ENCODE measurements at places on chromosomes 4 and X.

- DNase-seq: no peak
Observed at GRCh38 chr4:12446256-12446655, 1017.6 kb upstream of the HS3ST1 start.

- no peak for DNase-seq
Observed at GRCh38 chrX:153696100-153696499, 8.4 kb downstream of the SLC6A8 start.

DNA sequence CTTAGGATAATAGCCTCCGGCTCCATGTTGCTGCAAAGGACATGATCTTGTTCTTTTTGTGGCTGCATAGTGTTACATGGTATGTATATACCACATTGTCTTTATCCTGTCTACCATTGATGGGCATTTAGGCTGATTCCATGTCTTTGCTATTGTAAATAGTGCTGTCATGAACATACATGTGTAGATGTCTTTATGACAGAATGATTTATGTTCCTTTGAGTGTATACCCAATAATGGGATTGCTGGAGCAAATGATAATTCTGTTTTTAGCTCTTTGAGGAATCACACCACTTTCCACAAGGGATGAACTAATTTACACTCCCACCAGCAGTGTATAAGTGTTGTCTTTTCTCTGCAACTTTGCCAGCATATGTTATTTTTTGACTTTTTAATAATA lies 4.6 kb downstream of the RAB33B start:
- DNase-seq: no peak

DNA sequence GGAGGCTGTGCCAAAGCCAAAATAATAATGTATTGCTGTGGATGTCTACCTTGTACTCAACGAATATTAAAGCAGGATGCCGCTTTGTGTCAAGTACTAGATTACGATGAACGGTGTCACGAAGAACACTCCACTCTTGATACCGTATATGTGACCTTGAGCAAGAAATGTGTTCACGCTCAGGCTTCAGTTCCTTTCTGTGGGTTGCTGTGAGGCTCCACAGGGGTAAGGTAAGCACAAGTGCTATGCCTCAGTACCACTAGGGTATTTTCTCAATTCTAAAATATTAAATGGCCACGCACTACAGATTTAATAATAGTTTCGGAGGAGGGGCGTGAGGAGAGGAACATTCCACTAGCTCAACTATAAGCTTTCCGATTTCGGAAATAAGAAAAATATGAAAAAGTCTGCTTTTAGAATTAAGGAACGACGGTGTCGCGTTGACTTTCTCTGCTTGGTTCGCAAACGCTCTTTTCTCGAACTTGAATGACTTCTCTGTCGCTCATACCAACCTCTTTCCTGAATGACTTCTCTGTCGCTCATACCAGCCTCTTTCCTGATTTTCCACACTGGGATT lies 607 bp upstream of the SCOC start:
- no peak for DNase-seq

- DNase-seq: no peak
Observed at GRCh38 chr4:131081069-131081468, 1985.1 kb downstream of the C4orf33 start.

GRCh38 chrX:2387614-2388239 lies 113.0 kb downstream of the DHRSX start:
- no peak for DNase-seq

GRCh38 chr4:2742823-2743517 lies 13.2 kb downstream of the TNIP2 start:
- DNase-seq: no peak

GRCh38 chrX:46173159-46173558 lies 372.1 kb downstream of the ZNF674 start:
- no peak for DNase-seq

DNA sequence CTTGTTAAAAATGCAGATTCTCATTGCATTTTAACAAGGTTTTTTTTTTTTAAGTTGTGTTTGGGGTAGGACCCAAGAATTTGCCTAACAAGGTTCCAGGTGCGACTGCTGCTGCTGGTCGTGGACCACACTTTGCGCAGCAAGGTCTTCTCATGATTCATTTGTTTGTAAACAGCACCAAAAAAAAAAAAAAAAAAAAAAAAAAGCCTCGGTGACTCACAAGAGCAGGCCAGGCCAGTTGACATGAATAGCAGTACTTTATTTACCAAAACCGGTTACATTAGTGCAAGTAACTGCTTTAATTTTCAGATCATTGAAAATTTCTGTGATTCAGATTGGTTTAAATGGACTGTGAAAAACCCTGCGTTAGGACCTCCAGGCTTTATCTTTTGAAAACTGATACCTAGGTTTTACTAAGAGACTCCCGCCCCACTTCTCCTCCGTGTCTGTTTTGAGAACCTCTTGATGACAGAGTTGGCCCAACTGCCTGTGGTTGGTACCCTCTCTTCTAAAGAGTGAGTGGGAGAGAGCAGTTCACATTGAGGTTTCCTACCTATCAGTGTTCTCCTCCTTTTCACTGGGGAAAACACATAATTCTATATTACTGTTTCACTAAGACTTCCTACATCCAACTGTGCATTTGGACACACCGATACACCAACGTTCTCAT lies 86.2 kb downstream of the PHEX start:
- no peak for DNase-seq

DNA sequence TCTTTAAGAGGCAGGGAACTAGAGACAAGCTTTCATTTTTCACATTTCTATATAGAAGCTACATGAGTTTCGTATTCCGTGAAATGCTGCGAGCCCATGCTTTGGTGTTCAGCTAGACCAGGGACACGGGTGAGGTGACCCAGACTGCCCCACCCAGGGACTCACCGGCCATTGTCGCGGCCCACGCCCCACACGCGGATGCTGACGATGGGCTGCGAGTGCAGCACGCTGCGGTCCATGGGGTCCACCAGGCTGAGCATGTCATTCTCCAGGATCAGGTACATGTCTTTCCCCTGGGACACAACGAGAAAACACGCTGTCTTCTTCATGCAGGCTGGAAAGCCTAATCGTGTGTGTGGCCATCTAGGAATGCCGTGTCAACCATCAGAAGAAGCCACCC lies 140.4 kb downstream of the NSUN7 start:
- DNase-seq: no peak

DNA sequence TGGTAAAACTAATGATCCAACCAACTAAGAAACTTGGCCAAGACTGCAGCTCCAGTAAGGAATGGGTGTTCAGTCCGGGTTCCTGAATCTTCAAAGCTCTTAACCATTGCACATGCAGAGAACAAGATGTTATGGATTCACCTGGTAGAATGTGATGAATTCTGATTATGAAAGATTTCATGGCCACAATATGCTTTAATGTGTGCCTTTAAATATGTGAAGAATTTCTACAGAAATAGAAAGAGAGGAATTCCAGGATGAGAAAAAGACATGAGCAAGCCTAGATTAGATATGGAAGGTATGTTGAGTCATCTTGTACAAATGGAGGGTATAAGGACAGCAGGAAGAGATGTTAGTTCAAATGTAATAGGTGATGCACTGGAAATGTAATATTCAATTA lies 472.2 kb upstream of the TENM3 start:
- no peak for DNase-seq

DNA sequence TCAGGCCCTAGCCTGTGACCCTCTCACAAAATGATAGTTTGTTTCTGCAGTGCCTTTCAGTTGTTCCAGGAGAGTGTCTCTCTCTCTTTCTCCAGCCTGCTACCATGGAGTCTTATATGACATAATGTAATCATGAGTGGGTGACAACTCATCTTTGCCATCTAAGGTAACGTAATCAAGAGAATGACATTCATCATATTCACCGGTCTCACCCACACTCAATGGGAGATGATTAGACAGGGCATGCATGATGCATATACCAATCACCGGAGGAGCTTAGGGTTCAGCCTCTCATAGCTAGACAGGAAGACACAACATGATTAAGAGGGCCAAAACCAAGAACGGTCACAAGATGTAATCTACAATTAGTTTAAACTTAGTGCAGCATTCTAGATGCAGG lies 97.1 kb upstream of the FAM9B start:
- no peak for DNase-seq

- DNase-seq: no peak
Observed at GRCh38 chr4:73450398-73451004, 14.5 kb downstream of the AFP start.

DNA sequence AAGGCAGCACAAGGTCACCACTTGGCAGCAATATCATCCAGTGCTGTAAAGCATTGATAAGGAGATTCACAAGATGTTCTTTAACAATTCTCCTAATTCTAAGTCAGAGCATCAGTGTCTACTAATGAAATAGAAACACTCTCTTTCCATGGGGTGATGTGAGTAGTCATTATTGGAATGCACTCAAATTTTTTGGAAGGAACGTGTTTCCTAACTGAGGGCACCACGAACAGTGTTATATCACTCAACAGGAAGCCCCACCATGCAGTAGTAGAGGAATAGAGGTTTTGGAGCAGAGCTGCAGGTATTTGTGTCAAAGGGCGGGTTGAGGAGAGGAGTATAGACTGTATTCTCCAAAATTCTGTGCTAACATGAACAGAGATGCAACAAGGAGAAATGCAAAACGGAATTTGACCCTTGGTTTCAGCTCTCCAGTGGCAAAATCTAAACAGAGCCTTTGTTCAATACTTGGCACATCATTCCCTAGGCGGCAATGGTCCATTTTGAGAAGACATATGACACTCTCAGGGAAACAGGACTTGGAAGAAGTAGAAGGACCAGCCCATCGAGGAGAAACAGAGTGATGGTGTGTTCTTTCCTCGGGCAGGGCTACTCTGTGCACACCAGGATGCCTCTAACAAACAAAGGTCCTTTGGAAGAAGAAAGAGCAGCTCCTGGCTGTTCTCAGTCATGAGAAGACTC lies 98.9 kb downstream of the CPEB2 start:
- no peak for DNase-seq

- no peak for DNase-seq
Observed at GRCh38 chr4:55018521-55018920, 106.9 kb downstream of the KDR start.

DNA sequence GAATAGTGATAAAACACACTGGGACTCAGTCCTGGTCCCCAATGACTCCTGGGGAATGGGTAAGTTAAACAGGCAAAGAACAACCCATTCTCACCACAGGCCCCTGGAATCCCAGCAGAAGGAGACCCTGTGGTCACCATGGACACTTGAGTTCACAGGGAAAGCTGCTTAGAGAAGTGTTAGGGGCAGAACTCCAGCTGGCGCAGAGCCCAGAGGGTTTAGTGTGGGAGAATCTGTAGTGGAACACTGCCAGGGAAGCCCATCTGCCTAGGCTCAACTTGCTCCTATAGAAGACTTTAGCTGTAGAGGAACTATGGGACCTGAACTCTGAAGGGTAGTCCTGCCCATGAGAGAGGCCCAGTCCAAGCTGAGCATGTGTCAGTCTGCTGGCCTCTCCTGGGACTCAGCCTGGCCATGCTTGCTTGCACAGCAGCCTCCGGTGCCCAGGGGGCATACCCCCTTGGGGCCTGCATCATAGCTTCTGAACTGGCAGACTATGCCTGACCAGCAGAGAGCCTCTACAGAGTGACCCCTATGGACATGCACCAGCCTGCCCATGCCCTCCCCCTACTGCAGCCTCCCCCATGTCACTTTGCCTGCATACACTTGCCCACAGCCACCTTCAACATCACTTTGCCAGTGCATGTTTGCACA lies 343.5 kb downstream of the IDS start:
- DNase-seq: no peak

DNA sequence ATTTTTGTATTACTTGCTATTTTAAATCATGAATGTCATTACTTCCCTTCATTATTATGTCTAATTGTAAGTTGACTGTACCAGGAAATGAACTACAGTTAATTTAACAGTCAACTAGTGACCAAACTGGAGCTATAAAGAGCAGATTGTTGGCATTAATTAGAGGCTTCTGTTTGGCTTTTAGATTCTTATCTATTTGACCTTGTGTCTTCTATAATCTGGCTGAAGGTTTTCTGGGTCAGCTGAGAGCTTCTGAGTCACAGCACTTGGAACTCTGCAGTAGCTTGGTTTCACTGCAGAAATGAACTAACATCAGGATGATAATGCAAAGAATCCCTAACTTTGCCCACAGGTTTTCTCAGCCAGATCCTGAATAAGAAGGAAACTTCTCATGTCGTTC lies 169.2 kb upstream of the LEF1 start:
- no peak for DNase-seq

- DNase-seq: no peak
Observed at GRCh38 chrX:17983389-17983788, 122.3 kb upstream of the RAI2 start.

DNA sequence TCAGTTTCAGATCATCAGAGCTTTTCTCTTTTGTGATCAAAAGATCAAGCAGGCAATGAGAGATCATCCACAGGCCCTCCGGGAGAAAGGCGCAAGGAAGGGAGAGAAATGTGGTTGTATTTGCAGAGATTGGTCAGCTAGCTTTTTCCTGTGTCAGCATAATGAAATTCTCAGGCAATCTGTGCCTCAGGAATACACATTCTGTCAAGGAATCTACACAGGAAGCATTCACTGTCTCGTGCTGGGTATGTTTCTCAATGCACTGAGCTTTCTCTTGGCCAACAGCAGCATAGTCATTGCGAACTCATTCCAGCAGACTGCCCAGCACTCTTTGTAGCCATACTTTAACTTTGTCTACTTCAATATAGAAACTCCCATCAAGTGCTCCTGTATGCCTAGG lies 413.7 kb downstream of the PPP3CA start:
- DNase-seq: no peak

GRCh38 chr4:183099537-183100297 lies 660 bp downstream of the WWC2 start:
- peak; percentile 23 for DNase-seq

GRCh38 chr4:110518889-110519490 lies 43.0 kb downstream of the ENPEP start:
- no peak for DNase-seq

GRCh38 chr4:86815653-86816052 lies 33.5 kb downstream of the SLC10A6 start:
- DNase-seq: no peak

- no peak for DNase-seq
Observed at GRCh38 chr4:103272174-103272573, 74.0 kb upstream of the CENPE start.

DNA sequence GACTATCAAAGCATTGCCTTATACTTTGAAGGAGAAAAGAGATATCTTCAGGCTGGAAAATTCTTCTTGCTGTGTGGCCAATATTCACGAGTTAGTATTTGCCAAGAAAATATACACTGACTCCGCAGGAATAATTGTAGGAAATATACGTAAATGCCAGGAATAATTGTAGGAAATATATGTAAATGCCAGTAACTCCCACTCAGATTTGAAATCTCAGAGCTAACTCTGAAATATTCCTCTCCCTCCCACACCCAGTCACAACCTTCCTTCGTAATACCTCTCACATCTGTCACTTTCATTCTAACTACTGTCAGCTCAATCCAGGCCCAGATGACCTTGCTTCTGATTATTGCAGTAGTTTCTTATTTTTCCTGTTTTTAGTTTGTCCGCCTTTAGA lies 73.5 kb downstream of the WDR19 start:
- DNase-seq: no peak

- DNase-seq: no peak
Observed at GRCh38 chr4:7831330-7831729, 108.3 kb downstream of the AFAP1 start.

- no peak for DNase-seq
Observed at GRCh38 chr4:39410415-39410814, 3.7 kb downstream of the KLB start.

GRCh38 chr4:20773144-20773997 lies 73.1 kb downstream of the PACRGL start:
- peak; percentile 44 for DNase-seq

Data from mesothelial cell of epicardium (in vitro differentiated cells).